ENCODE measurements at places on chromosomes 2 and 18.

GRCh38 chr2:224883700-224884099, 158.6 kb downstream of the DOCK10 start:
- DNase-seq, result no peak

GRCh38 chr2:112579241-112579640, 5.2 kb upstream of the CHCHD5 start:
- DNase-seq, result no peak

- no peak for DNase-seq
Observed at GRCh38 chr2:102383722-102384121, 28.1 kb downstream of the IL18R1 start.

DNA sequence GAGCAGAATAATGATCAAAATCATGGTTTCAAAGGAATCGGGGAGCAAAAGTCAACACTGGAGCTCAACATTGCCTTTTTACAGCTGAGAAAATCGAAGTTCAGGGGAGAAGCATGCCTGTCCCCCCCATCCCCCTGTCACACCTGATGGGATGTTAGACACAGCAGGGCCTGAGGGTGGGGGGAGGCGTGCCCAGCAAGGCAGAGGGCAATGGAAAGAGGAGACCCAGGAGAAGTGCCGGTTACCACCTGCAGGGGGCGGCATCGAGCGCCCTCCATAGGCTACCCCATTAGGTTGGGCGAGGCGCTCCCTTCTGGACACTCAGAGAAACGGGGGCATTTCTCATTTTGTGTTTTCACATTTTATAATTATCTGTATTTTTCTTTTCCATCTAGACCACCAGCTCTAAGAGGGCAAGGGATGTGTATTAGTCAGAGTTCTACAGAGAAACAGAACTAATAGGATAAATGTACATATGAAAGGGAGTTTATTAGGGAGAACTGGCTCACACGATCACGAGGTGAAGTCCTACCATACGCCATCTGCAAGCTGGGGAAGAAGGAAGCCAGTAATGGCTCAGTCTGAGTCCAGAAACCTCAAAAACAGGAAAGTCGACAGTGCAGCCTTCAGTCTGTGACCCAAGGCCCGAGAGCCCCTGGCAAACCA, 271.3 kb downstream of the LRATD1 start:
- peak; percentile 72 for DNase-seq

- DNase-seq, result no peak
Observed at GRCh38 chr2:239499726-239500573, 99.1 kb upstream of the HDAC4 start.

- DNase-seq, result peak; percentile 5
Observed at GRCh38 chr2:127619877-127620705, 25.9 kb upstream of the GPR17 start.

GRCh38 chr2:100105678-100106054, 36.7 kb downstream of the AFF3 start:
- DNase-seq, result no peak

DNA sequence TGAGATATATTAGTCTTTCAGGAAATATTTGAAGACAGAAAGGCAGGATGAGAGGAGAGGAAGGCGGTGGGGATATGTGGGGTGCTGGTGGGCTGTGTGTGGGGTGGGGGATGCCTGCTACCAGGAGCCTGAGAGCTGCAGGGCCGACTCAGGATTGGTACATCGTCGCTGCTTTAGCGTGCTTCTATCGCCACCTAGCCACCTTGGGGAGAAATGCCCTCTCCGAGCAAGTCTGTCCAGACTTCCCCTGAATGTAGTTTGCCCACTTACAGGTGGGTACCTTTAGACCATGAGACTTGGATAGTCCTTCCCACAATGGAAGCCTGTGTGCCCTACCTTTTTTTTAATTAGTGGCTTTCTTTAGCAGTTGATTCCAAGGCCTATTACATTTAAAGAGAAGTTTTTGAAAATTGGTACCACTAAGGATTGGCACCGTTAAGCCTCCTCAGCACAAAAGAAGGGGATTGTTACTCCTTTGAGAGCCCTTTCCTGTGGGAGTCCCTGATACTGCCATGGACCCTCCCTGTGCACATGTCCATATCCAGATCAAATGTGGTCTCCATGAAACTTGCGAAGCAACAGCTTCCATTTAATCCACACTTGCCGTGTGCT, 114.1 kb upstream of the NDUFV2 start:
- peak; percentile 71 for DNase-seq

DNA sequence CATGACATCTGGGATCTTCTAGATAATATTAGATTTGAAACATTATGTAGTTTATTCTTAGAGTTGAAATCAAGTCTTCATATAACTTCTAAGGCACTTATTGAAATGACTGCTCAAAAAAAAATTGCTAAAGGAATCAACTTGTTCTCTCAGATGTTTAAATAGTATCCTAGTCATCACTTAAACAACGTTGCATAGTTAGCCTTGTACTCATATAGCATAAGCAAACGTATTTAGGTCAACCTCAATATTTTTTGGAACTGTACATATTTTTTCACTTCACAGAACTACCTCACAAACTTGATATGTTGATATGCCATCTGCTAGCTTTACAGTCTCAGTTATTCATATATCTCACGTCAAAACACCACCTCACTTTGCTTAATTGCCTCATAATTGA, 47.1 kb upstream of the CREB1 start:
- no peak for DNase-seq

- no peak for DNase-seq
Observed at GRCh38 chr2:69080071-69080470, 67.1 kb downstream of the ANTXR1 start.

DNA sequence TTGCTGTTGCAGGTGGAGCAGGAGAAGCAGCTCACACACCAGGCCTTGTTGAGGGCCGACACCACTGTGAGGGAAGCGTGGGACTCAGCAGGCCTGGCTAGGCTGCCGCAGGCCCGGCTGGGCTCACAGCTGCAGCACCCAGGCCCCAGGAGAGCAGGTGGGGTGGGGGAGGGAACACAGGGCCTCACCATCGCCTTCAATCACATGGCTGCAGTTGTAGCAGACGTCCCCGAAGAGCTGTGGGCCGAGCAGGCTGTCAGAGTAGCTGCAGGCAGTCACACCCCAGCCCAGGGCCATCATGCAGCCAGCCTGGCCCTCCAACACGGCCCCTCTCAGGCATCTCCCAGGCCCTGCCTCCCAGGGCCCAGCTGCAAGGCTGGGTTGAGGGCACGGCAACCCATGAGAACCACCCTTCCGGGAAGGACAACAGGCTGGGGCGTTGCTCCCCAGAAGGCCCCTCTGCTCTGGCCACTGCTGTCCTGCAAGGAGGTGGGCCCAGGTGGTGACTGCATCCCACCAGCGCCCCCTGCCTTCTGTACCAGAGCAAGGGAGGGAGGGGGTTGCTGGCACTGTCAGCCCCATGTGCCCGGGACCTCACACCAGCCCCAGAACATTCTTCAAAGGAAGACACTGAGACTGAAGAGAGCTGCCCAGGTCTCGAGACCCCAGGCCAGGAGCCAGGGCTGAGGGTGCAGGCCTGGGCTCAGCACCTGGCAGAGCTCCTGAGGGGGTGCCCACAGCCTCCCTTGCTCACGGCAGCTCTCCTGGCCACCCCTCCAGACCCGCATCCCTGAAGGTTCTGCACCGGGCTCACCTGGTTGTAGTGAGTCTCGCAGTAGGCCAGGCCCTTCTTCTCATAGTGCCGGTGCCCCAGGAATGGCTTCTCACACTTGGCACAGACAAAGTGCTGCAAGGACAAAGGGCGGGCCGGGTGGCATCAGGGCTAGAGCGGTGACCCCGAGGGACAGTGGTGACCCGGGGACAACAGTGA, 5.6 kb upstream of the GPR17 start:
- peak; percentile 65 for DNase-seq

- DNase-seq, result no peak
Observed at GRCh38 chr18:23479829-23480505, 23.3 kb upstream of the RMC1 start.

GRCh38 chr2:142234741-142235140, 103.9 kb upstream of the LRP1B start:
- no peak for DNase-seq

DNA sequence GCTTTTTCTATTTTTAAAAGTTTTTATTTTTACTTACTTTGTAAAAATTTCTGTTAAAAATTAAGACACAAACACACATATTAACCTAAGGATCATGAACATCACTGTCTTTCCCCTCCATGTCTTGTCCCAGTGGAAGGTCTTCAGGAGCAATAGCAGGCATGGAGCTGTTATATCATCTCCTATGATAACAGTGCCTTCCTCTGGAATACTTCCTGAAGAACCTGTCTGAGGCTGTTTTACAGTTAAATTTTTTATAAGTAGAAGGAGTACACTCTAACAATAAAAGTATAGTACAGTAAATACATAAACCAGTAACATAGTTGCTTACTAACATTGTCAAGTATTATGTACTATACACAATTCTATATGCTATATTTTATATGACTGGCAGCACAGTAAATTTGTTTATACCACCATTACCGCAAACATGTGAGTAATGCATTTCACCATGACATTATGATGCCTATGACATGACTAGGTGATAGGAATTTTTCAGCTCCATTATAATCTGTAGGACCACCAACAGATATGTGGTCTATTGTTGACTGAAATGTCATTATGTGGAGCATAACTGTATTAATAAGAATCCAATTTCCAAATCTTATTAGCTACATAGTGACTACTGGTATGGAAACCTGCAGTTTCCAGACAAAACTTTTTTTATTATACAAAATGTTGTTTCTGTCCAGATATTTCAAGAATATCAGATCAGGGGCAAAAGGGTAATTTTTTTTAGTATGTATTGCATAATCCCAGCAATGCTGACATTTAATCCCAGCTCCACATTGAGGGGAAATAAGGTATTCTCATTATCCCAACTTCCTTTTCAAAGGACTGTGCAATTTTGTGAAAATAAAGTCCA, 337.2 kb upstream of the SLC39A10 start:
- no peak for DNase-seq

- no peak for DNase-seq
Observed at GRCh38 chr2:210475706-210476105, 853 bp downstream of the LANCL1 start.

GRCh38 chr2:180787330-180787729, 193.1 kb upstream of the UBE2E3 start:
- no peak for DNase-seq

DNA sequence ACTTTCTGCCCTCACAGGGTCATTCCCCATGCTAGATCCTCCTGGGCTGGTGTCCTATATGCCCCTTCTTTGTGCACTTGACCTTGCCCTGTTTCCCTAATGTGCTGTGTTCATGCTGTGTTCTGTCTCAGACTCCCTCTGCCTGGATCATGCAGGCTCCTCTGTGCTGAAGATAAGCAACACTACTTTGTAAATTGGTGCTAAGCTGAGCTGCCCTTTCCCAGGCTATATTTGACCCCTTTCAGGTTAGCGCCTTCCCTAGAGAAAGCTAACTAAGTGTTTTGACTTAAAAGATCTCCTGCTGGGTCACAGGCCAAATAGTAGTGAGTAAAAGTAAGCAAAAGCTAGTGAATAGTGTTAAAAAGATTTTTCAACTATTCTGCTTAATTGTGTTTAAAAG, 257.2 kb upstream of the RGPD4 start:
- no peak for DNase-seq

GRCh38 chr2:101153077-101153707, 2.0 kb upstream of the TBC1D8 start:
- no peak for DNase-seq

GRCh38 chr2:67446491-67446911, 49.4 kb downstream of the ETAA1 start:
- DNase-seq, result no peak

DNA sequence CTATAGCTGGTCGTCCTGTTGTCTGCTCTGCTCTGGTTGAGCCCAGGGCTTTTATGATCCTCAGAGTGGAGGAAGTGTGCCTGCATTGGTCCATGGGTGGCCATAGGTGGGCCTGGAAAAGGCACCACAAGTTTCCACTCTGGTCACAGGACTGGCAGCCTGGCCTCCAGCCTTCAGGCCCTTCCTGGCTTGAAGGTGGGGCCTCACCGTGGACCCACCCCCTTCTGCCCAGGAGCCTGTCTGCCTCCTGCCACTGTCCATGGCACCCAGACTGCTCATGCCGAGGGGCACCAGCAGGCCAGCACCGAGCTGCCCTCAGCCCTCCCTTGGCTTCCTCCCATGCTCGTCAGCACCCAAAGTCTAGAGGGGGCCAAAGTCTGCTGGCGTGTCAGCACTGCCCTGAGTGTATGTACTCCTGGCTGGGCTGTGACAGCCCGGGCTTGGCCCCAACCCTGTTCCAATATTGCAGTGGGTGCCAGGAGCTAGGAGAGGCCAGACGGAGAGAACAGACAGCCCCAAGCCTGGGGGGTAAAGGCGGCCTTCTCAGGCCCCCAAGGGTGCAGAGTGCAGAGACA, 529.4 kb downstream of the DCC start:
- no peak for DNase-seq

- DNase-seq, result no peak
Observed at GRCh38 chr18:75659535-75660023, 232.1 kb upstream of the SMIM21 start.

DNA sequence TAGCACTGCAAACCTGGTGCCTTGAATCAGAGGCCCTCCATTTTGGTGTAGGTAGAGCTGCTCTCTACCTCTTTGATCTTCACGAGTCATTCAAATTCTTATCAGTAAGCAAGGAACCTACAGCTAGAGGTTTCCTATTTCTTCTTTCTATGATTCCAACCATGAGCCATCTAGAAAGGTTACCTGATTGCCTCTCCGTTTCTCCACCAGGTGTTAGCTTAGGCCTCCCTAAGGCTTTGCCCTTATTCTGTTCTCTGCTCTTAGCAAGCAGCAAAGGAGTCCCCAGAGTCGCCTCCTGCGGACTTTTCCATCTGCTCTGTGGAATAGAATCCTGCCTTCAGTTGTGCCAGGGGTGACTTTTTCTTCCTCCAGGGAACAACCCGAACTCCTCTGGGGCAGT, 173.6 kb downstream of the GRB14 start:
- no peak for DNase-seq

GRCh38 chr2:35788543-35788942, 567.0 kb upstream of the CRIM1 start:
- DNase-seq, result no peak

- DNase-seq, result no peak
Observed at GRCh38 chr2:185384822-185385560, 353.6 kb upstream of the FSIP2 start.

GRCh38 chr2:168231609-168232241, 15.7 kb downstream of the STK39 start:
- no peak for DNase-seq

- no peak for DNase-seq
Observed at GRCh38 chr2:101989740-101990460, 1.9 kb upstream of the IL1R2 start.

DNA sequence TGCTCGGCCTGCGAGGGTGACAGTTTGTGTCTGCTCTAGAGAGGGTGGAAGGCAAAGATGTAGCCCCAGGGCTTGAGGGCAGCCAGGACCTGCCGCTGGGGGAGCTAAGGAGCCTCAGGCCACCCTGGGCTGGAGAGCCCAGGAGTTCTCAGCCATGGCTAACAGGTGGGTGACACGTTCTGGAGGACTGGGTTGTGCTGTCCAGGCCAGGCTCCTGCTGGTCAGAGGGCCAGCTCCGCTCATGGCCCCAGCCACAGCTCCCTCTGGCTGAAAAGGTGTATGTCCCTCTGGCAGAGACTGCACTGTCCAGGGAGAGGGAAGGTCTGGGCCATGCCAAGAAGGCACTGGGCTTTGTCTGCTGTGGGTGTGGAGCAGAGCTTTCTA, 19.2 kb downstream of the TMEM185B start:
- no peak for DNase-seq

GRCh38 chr18:56747032-56747658, 96.0 kb downstream of the WDR7 start:
- DNase-seq, result no peak

- DNase-seq, result no peak
Observed at GRCh38 chr2:21333684-21334083, 209.9 kb downstream of the TDRD15 start.

All from activated naive CD4-positive, alpha-beta T cell treated with anti-CD3 and anti-CD28 coated beads for 36 hours (primary cell).